Activated CD4-positive, alpha-beta T cell treated with anti-CD3 and anti-CD28 coated beads for 36 hours (primary cell): ENCODE measurements at places on chromosomes 1 and 21. TPM values are rescaled to one million over a fixed set of nuclear protein-coding genes. Genes with fewer than 3 reads are reported as not detected.

The ADGRL4 gene
- not detected for total RNA-seq

The SEMA6C gene
- 3.5 TPM for total RNA-seq

The TRAF3IP3 gene
- 138 TPM for total RNA-seq

The OR2L2 gene
- total RNA-seq: 0.12 TPM

The LGR6 gene
- 0.14 TPM for total RNA-seq
